Fibroblast of skin of scalp (primary cell): ENCODE measurements at places on chromosomes 5 and 9.

- no peak for DNase-seq
These were observed 79.1 kb downstream of the ADGRV1 start for GRCh38 chr5:90637731-90638130.

DNA sequence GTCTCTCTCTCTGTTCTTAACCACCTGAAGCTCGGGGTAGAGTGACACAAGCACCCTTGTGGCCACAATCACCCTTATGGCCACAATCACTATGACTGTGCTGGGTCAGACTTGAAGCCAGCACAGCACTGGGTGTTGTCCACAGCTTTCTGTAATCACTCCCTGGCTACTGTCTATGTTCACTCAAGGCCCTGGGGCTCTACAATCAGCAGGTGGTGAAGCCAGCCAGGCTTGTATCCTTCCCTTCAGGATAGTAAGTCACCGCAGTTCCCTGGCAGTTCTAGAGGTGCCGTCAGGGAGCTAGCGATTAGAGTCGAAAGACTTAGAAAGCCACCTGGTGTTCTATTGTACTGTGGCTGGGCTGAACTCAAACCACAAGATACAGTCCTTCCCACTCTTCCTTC lies 44.2 kb downstream of the GDA start:
- DNase-seq = no peak

DNA sequence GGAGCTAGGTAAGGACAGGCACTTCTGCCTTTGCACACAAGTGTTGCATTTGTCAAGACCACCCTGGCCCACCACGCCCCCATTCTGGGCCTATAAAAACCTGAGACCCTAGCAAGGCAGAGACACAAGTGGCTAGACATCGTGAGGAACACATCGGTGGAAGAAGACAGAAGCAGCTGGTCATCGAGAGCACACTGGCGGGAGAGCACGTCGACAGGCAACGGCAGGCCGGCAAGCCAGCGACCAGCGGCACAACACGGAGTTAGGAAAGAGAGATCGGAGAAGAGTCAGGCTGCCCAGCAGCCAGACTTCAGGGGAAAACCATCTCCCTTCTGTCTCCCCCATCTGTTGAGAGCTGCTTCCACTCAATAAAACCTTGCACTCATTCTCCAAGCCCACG lies 76.1 kb downstream of the HRH2 start:
- DNase-seq = no peak

DNA sequence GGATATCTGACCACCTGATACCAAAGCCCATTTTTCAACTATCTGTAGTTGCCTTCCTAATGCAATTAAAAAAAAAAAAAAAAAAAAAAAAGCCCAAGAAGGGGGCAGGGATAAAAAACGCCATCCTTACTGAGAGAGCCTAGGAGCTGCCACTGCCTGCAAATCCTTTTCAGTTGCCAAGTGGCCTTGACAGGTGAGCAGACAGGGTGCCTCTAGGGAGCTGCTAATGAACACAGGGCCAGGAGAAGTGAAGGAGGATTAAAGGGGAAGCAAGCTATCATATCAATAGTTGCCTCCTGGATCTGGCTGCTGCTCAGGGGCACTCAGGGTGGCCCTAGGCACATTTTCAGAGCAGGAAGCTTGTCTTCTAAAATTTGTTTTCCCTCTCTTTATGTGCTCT lies 547.4 kb downstream of the TLE1 start:
- DNase-seq = no peak

DNA sequence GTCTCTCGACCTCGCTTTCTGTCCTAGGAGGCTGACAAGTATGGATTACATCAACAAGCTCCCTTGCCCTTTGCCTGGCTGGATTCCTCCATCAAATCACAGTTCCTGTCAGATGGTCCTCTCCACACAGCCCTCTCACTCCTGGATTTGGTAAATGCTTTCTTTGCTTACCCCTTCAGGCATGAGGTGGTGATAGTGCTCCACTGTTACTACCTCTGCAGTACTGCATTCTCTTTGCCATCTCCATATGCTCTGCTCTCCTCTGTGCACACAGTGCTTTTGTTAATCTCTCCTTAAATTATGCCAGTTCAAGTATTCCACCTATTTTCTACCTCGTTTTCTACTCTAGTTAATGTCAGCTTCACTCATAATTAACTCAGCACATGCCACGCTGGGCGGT lies 279.2 kb downstream of the DMAC1 start:
- DNase-seq = no peak

DNA sequence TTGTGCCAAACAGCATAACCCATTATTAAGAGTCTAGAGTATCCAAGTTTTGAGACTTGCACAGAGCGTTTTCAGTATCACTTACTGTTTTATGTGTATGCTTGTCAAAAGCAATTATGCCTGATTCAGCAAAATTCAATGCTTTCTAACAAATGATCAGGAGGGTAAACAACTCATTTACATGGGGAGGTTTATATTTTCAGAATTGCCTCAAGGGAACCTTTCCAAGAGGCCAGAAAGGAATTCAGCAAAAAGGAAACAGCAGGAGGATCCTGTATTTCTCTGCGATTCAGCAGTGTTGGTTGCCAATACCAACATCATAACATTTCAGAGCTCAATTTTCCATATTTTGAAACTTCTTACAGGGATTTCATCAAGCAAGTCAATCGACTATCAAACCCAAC lies 69.3 kb upstream of the DAB2 start:
- DNase-seq = peak; percentile 84

DNA sequence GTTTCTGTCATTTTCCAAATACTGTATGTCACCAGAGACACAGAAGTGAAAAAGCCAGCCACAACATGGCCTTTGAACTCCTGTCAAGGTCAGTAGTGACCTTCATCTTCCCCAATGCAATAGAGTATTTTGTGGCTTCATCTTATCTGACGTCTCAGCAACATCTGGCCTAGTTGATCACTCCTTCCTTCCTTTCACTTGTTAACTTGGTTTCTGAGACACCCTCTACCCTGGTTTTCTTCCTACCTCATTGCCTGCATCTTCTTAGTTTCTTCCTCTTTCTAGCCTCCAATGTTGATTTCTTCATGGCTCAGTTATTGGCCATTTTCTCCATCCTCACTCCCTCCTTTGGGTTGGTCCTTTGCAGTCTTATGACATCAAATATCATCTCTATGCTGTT lies 36.3 kb downstream of the GLIS3 start:
- DNase-seq = no peak

- DNase-seq = no peak
These were observed 126.0 kb downstream of the SLIT3 start for GRCh38 chr5:169174923-169175322.

- no peak for DNase-seq
These were observed 283.4 kb upstream of the KLF4 start for GRCh38 chr9:107772988-107773387.

DNA sequence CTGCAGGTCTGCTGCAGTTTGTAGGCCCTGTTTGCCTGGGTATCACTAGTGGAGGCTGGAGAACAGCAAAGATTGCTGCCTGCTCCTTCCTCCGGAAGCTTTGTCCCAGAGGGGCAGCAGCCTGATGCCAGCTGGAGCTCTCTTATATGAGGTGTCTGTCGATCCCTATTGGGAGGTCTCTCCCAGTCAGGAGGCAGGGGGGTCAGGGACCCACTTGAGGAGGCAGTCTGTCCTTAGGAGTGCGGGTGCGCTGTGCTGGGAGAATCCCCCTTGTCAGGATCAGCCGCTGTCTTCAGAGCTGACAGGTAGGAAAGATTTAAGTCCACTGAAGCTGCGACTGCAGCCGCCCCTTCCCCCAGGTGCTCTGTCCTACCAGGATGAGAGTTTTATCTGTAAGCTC lies 64.9 kb downstream of the CCDC171 start:
- no peak for DNase-seq

GRCh38 chr9:27719711-27720110 lies 146.4 kb upstream of the C9orf72 start:
- no peak for DNase-seq

DNA sequence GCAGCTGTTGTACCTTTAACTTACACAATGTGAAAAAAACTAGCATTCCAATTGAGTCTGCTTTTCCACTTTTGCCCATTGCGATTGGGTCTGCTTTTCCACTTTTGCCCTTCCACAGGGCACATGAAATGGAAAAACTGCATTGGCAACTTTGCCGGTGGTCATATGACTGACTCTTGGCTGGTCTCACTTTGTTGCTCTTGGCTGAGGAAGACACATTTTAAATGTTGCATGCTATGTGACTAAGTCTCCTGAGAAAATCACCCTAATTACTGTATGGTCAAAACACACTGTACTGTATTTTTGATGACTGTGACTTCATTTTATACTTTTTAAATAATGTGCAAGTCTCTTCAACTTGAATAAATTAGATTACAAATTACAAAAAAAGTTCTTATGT lies 1.6 kb upstream of the OXCT1 start:
- peak; percentile 32 for DNase-seq

GRCh38 chr9:129289131-129289731 lies 111.2 kb upstream of the IER5L start:
- DNase-seq = no peak

DNA sequence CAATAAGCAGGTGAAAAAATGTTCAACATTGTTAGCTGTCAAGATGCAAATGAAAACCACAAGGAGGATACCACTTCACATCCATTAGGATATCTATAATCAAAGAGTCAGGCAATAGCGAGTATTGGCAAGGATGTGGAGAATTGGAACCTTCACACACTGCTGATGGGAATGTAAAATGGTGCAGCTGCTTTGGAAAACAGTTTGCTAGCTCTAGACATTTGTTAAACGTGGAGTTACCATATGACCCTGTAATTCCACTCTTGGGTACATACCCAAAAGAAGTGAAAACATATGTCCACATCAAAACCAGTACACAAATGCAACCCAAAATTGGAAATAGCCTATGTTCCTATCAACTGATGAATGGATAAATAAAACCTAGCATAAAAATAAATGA lies 37.4 kb downstream of the SCAMP1 start:
- DNase-seq = no peak

GRCh38 chr5:174922955-174923354 lies 198.6 kb downstream of the MSX2 start:
- DNase-seq = no peak

DNA sequence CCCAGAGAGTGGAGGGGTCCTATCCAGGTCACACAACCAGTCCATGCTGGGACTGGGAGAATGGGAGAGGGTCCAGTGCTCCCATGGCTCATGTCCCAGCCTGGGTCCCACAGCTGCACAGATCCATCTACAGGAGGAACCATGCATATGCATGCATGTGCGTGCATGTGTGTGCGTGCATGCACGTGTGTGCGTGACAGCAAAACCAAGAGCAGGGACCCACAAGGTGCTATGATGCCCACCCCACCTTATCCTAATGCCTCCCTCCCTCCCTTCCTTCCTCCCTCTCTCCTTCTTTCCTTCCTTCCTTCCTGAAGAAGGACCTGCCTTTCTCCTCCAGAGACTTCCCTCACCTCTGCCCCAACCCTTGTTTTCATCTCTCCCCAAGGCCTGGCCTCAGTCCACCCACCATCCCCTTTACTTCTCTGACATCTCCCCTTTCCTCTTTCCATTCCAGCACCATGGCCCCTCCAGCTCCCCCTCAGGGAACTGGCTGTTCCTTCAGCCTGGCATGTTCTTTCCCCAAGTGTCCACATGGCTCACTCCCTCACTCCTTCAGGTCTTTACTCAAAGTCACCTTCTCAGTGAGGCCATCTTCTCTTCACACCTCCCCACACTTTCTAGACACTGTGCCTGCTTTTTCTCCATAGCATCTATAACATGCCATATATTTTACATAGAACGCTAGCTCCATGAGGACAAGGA lies 21.8 kb downstream of the AQP7 start:
- DNase-seq = no peak

- DNase-seq = no peak
These were observed 49.2 kb upstream of the CTNNAL1 start for GRCh38 chr9:109062543-109062942.

GRCh38 chr5:83404182-83404716 lies 67.3 kb upstream of the VCAN start:
- DNase-seq = no peak

DNA sequence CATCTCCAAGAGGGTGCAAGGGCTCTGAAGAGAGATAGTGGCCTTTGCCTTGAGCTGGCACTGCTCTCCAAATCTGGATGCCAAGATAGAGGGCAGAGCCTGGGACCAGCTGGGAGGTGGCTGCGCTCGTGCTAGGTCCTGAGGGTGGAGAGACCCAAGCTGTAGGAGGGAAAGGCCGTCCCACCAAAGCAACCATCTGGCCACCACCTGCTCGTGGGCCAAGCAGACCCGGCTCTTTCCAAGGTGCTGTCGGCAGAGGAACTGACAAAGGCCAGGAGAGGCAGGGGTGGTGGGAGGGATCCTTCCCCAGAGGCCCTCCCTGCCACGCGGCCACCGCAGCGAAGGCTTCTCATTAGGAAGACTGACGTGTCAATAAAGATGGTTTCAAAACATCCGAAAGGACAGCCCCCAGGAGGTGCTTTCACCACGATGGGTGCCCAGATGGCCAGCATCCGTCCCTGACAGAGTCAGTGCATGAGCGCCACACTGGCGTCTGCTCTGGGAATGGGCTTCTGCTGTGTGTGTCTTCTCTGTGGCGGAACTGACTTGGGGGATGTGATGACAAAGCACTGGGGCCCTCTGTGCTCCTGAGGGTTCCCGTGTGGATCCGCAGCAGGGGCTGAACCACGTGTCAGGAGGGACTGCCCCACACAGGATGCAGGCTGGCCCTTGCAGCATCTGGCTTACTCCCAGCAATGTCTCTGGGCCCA lies 213.5 kb downstream of the FANCC start:
- DNase-seq = peak; percentile 48

- no peak for DNase-seq
These were observed 5.9 kb upstream of the AGPAT2 start for GRCh38 chr9:136693135-136693489.

DNA sequence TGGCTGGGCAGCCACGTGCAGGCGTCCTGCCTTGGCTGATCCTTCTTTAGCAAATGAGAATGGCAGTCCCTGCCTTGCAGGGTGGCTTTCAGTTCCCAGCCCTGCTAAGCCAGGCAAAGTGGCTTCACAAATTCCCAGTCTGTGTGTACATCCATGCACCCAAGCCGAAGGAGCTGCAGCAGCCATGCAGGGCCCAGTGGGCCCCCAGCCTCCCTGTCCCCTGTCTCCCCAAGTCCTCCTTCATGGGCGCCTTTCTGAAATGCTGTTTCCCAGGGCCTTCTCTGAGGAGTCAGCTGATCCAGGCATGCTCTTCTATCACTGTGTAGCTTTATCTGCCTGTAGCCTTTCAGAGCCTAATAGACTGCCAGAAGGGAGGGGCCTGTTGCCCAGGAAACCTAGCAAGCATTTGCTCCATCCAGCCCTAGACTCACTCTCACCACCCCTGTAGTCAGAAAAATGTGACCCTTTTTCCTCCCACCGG lies 47.4 kb upstream of the SHC3 start:
- no peak for DNase-seq

- peak; percentile 28 for DNase-seq
These were observed 4.1 kb downstream of the PTCH1 start for GRCh38 chr9:95512709-95513095.

GRCh38 chr5:131379723-131380122 lies 115.9 kb downstream of the CDC42SE2 start:
- peak; percentile 33 for DNase-seq

- DNase-seq = no peak
These were observed 21.5 kb upstream of the NEUROG1 start for GRCh38 chr5:135557076-135557838.
